ENCODE measurements at places on chromosomes 5 and 9. TPM values are rescaled to one million over a fixed set of nuclear protein-coding genes. Genes with fewer than 3 reads are reported as not detected.

The COL23A1 gene
- total RNA-seq: 0.16 TPM

The OCLN gene
- total RNA-seq: 2.8 TPM

The BRD8 gene
- total RNA-seq: 10.9 TPM

The ANXA2R gene
- total RNA-seq: 0.15 TPM

The KCNV2 gene
- total RNA-seq: not detected

The PCDHB6 gene
- not detected for total RNA-seq

The ADGRD2 gene
- total RNA-seq: not detected

The GRIA1 gene
- 1.3 TPM for total RNA-seq

Measured in hair follicular keratinocyte (primary cell).